ENCODE measurements at places on chromosomes 4 and X. TPM values are rescaled to one million over a fixed set of nuclear protein-coding genes. Genes with fewer than 3 reads are reported as not detected.

Gene FGFBP1
- not detected for total RNA-seq

Gene FUNDC2
- total RNA-seq: 59.8 TPM

Gene SCML2
- total RNA-seq: 0.56 TPM

Gene PPP4R3C
- total RNA-seq: not detected

Gene TAB3
- total RNA-seq: 5.2 TPM

Gene PAGE5
- not detected for total RNA-seq

Gene ARHGAP36
- not detected for total RNA-seq

Gene FAAH2
- not detected for total RNA-seq

Gene LRCH2
- 5.0 TPM for total RNA-seq

Gene TMEM255A
- total RNA-seq: under 0.01 TPM

Gene RCHY1
- total RNA-seq: 27.6 TPM

Gene UCHL1
- 687 TPM for total RNA-seq

Gene H2BW2
- not detected for total RNA-seq

Gene GABRG1
- not detected for total RNA-seq

Gene GLOD5
- not detected for total RNA-seq

Gene BST1
- total RNA-seq: 39.5 TPM

Gene CT83
- not detected for total RNA-seq

Gene NAP1L2
- total RNA-seq: 2.8 TPM

Gene CC2D2A
- 17.8 TPM for total RNA-seq

Gene VGLL1
- total RNA-seq: not detected

Gene VCX3B
- total RNA-seq: not detected

Gene TCEAL6
- total RNA-seq: not detected

Gene SERPINA7
- not detected for total RNA-seq

Gene NKX6-1
- total RNA-seq: not detected

Gene TECRL
- not detected for total RNA-seq

Gene MAGEC1
- not detected for total RNA-seq

Gene CCKAR
- under 0.01 TPM for total RNA-seq

Gene GPRIN3
- 0.58 TPM for total RNA-seq
